ENCODE measurements at places on chromosomes 7 and 10. TPM values are rescaled to one million over a fixed set of nuclear protein-coding genes. Genes with fewer than 3 reads are reported as not detected.
A peak's percentile ranks its signal among the peaks of the same experiment; 100 is the strongest.

GRCh38 chr7:55250313-55250712, 114.8 kb upstream of the LANCL2 start:
- no peaks in the 10 kb centered on the region for H3K36me3 ChIP-seq
- no peak overlapping the region for H3K4me3 ChIP-seq
- H3K27ac ChIP-seq: no peak overlapping the region
- DNase-seq: no peak

- no peak overlapping the region for H3K4me3 ChIP-seq
- no peak for DNase-seq
- H3K27me3 ChIP-seq: no peaks in the 10 kb centered on the region
- no peaks in the 10 kb centered on the region for H3K36me3 ChIP-seq
- no peak overlapping the region for H3K27ac ChIP-seq
These were observed 83.9 kb downstream of the CADPS2 start for GRCh38 chr7:122802301-122802751.

DNA sequence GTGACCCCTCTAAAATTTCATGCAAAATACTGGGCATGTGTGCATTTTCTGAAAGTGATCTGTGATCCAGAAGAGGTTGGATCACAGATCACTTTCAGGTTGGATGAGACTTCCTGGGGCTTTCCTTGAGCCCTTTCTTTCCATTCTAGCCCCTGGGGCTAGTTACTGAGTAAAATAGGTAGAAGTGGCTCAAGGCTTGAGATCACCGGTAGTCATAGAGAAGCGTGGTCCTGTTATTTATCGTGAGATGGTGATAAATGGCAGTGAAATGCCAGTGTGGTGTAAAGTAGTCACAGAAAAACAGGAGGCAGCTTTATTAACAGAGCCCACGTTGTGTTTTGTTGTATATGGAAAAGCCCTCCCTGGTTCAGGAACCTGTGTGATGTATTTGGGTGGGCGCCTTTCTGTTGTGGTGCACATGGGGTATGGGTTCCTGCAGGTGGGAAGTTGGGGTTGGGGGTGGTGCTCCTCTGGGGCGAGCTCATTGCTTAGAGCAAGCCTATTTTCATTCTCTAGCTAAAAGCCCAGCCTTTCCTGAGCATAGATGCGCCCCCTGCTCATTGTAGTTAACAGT, 34.0 kb upstream of the SH2D4B start:
- no peak overlapping the region for H3K4me3 ChIP-seq
- peaks cover 72% of the 10 kb centered on the region for H3K4me1 ChIP-seq
- H3K36me3 ChIP-seq: peaks cover 19% of the 10 kb centered on the region

DNA sequence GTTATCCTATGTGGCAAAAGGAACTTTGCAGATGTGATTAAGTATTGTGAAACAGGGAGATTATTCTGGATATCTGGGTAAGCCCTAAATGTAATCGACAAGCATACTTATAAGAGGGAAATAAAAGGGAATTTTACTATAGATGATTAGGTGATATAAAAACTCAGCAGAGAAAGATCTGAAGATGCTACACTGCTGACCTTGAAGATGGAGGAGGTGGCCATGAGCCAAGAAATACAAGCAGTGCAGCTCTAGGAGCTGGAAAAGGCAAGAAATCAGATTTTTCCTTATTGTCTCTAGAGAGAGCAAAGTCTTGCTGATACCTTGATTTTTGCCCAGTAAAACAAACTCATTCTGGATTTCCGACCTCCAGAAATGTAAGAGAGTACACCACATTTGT, 67.7 kb downstream of the BRAF start:
- H3K27ac ChIP-seq: no peak overlapping the region
- H3K36me3 ChIP-seq: no peaks in the 10 kb centered on the region
- no peak for DNase-seq
- H3K4me1 ChIP-seq: no peaks in the 10 kb centered on the region

- no peak for DNase-seq
- no peaks in the 10 kb centered on the region for H3K27me3 ChIP-seq
- no peak overlapping the region for H3K27ac ChIP-seq
- H3K4me3 ChIP-seq: no peak overlapping the region
- no peaks in the 10 kb centered on the region for H3K4me1 ChIP-seq
These were observed 237.0 kb downstream of the SDK1 start for GRCh38 chr7:3538041-3538440.

The OGDHL gene
- polyA plus RNA-seq: not detected

DNA sequence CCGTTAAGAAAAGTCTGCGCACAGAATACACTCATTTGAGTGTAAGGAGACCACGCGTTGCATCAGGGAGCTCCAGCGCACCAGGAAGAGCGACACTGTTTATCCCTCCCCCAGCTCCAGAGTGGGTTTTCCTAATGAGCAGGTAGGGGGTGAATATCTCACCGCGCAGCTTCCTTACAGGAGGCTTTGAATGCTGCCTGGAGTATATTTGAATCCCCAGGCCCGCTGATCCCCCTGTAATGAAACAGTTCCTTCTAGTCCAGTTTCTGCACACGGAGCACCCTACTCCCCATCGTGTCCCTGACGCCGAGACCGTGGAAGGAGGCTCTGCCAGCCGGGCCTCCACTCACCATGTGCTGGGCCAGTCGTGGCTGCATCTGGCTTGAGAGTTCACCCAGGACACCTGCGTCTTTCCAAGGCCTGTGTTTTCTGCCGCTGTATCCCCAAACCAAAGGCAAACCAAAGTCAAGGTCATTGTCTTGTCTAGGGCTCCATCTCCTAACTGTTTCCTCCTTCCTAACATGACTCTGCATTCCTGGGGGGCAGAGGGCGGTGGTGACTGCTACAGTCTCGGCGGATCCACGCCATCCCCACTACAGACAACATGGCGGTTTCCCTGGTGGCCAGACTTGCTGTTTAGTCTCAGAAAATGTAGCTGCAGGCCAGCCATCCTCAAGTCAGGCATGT, 167.8 kb downstream of the USP6NL start:
- no peaks in the 10 kb centered on the region for H3K27me3 ChIP-seq
- H3K4me1 ChIP-seq: no peaks in the 10 kb centered on the region
- no peak overlapping the region for H3K4me3 ChIP-seq
- no peak overlapping the region for H3K27ac ChIP-seq

The NPC1L1 gene
- 0.04 TPM for polyA plus RNA-seq

GRCh38 chr10:66639371-66639770, 286.5 kb upstream of the LRRTM3 start:
- H3K4me1 ChIP-seq: no peaks in the 10 kb centered on the region
- H3K4me3 ChIP-seq: no peak overlapping the region
- no peaks in the 10 kb centered on the region for H3K27me3 ChIP-seq
- no peak overlapping the region for H3K27ac ChIP-seq

The AKR1C2 gene
- polyA plus RNA-seq: not detected

The HOGA1 gene
- not detected for polyA plus RNA-seq

The ATAD1 gene
- polyA plus RNA-seq: 13.2 TPM

GRCh38 chr10:73731588-73732375, 12.4 kb upstream of the SEC24C start:
- no peak for DNase-seq
- H3K27me3 ChIP-seq: no peaks in the 10 kb centered on the region
- peaks cover 5% of the 10 kb centered on the region for H3K4me1 ChIP-seq
- H3K27ac ChIP-seq: no peak overlapping the region
- H3K36me3 ChIP-seq: peaks cover 22% of the 10 kb centered on the region
- no peak overlapping the region for H3K4me3 ChIP-seq

DNA sequence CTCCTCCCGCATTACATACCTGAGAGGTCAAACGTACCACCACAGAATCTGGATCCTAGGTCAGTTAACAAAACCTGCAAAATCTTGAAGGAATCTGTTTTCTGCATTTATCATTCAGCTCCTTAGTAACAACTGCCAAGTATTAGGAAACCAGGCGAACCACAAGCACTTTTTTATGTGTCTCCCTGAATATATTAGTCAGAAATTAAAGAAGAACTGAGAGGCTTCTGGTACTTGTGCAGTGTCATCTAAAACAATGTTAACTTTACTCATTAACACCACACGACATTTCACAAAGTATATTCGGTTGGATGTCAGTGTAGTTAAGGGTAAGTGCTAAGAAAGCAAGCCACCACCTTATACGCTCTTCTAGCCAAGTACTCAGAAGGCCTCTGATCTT, 2.5 kb downstream of the CCDC6 start:
- peaks cover 43% of the 10 kb centered on the region for H3K4me1 ChIP-seq
- peaks cover 10% of the 10 kb centered on the region for H3K36me3 ChIP-seq
- H3K27ac ChIP-seq: no peak overlapping the region

The RASSF4 gene
- polyA plus RNA-seq: 120 TPM

The MALSU1 gene
- polyA plus RNA-seq: 22.2 TPM

DNA sequence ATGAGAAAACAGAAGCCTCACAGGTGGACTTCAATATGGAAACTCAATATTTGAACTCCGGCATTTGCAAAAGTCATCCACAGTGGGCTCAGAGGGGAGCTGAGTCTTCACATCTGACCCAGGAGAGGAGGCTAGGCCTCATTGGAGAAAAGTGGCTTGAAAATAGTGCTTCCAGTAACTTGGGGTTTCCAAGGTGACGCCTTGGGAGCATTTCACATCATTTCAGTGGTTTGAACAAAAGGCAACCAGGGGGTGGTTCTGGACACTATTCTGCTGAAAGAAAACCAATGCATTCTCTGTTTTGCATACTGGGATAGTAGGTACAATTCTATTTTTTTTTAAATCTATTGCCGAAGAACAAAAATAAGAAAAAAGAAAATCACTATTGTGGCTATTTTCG, 599.2 kb upstream of the POM121L12 start:
- H3K4me3 ChIP-seq: no peak overlapping the region
- H3K4me1 ChIP-seq: no peaks in the 10 kb centered on the region
- no peaks in the 10 kb centered on the region for H3K27me3 ChIP-seq
- no peak overlapping the region for H3K27ac ChIP-seq
- H3K36me3 ChIP-seq: no peaks in the 10 kb centered on the region

DNA sequence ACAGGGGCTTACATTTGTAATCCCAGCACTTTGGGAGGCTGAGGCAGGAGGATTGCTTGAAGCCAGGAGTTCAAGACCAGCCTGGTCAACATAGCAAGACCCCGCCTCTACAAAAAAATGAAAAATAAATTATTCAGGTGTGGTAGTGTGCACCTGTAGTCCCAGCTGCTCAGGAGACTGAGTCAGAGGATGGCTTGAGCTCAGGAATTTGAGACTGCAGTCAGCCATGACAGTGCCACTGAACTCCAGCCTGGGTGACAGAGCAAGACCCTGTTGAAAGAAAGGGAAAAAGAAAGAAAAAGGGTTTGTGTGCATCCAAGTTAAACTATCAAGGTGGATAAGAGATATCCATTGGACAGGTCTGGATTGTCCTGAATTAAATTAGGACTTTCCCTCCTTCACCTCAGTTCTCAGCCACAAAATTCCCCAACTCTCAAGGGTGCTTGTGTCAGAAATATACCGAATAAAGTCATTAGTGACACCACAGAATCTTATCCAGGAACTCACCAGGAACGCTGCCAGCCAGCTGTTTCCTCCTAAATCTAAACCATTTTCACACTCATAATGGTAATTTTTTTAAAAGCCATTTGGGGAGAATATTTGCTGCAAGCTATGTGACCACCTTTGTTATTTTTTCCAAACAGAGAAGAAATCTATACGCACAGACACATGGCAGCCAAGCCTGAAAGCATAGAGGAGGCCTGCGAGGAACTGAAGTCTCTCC, 12.0 kb downstream of the AFAP1L2 start:
- H3K27ac ChIP-seq: no peak overlapping the region
- H3K27me3 ChIP-seq: no peaks in the 10 kb centered on the region
- no peak overlapping the region for H3K4me3 ChIP-seq
- H3K4me1 ChIP-seq: no peaks in the 10 kb centered on the region
- no peak for DNase-seq

GRCh38 chr7:40162516-40162915, 27.7 kb downstream of the SUGCT start:
- no peak overlapping the region for H3K27ac ChIP-seq
- no peak overlapping the region for H3K4me3 ChIP-seq
- no peaks in the 10 kb centered on the region for H3K4me1 ChIP-seq
- no peaks in the 10 kb centered on the region for H3K27me3 ChIP-seq

The HOXA13 gene
- not detected for polyA plus RNA-seq

The AEBP1 gene
- polyA plus RNA-seq: 0.08 TPM

GRCh38 chr7:23247046-23247602, 549 bp downstream of the GPNMB start:
- peak overlapping the region; percentile 29 for H3K4me3 ChIP-seq
- DNase-seq: no peak
- H3K36me3 ChIP-seq: no peaks in the 10 kb centered on the region
- H3K27me3 ChIP-seq: no peaks in the 10 kb centered on the region

The IRF5 gene
- polyA plus RNA-seq: 130 TPM

GRCh38 chr10:79065091-79065551, 3.6 kb upstream of the ZMIZ1 start:
- DNase-seq: no peak
- H3K4me3 ChIP-seq: no peak overlapping the region
- peaks cover 42% of the 10 kb centered on the region for H3K4me1 ChIP-seq
- no peaks in the 10 kb centered on the region for H3K27me3 ChIP-seq

All from CD14-positive monocyte (primary cell).